Bronchial smooth muscle cell (primary cell): ENCODE measurements at places on chromosomes 4 and X. TPM values are rescaled to one million over a fixed set of nuclear protein-coding genes. Genes with fewer than 3 reads are reported as not detected.

TENM3 gene
- total RNA-seq: 1.7 and 6.0 TPM in 2 replicates

RASL11B gene
- 0.09 and 0.16 TPM in 2 replicates for total RNA-seq

PITX2 gene
- total RNA-seq: 1.3 and 1.4 TPM in 2 replicates

STATH gene
- not detected in 2 replicates for total RNA-seq

NWD2 gene
- total RNA-seq: under 0.01 TPM in 1 of 2 replicates, not detected in the other

RCHY1 gene
- total RNA-seq: 22.1 and 36.7 TPM in 2 replicates

CXCL9 gene
- not detected in 2 replicates for total RNA-seq

CHRDL1 gene
- 0.17 and 3.8 TPM in 2 replicates for total RNA-seq

HERC5 gene
- total RNA-seq: 1.9 and 5.6 TPM in 2 replicates

PTTG2 gene
- total RNA-seq: not detected in 2 replicates

MAGEA8 gene
- not detected in 2 replicates for total RNA-seq

CABS1 gene
- not detected in 2 replicates for total RNA-seq

ADRA2C gene
- total RNA-seq: 0.09 and 0.16 TPM in 2 replicates

NPFFR2 gene
- total RNA-seq: not detected in 2 replicates

ARSJ gene
- total RNA-seq: 14.7 and 17.0 TPM in 2 replicates

JCHAIN gene
- total RNA-seq: 0.34 and 2.7 TPM in 2 replicates

BMP3 gene
- total RNA-seq: under 0.01 TPM in 2 replicates

ZNF157 gene
- total RNA-seq: 0.32 and 0.43 TPM in 2 replicates

TMSB4X gene
- 8,117 and 13,209 TPM in 2 replicates for total RNA-seq

OCIAD2 gene
- total RNA-seq: 44.1 and 83.2 TPM in 2 replicates

GPC4 gene
- total RNA-seq: under 0.01 TPM in 2 replicates

HUWE1 gene
- 67.3 and 73.9 TPM in 2 replicates for total RNA-seq

RHOXF2 gene
- total RNA-seq: not detected in 2 replicates

MAGEA12 gene
- not detected in 2 replicates for total RNA-seq

SSX1 gene
- total RNA-seq: not detected in 2 replicates

UGT2B17 gene
- total RNA-seq: not detected in 2 replicates

RXFP1 gene
- total RNA-seq: 0.34 and 0.47 TPM in 2 replicates

PAK3 gene
- 1.4 and 1.6 TPM in 2 replicates for total RNA-seq

LRIT3 gene
- total RNA-seq: under 0.01 TPM in 2 replicates

CTSO gene
- total RNA-seq: 20.3 and 31.8 TPM in 2 replicates

ADGRG4 gene
- total RNA-seq: not detected in 2 replicates
